NCI-H146 (cell line): ENCODE measurements at places on chromosomes 7 and 10.

DNA sequence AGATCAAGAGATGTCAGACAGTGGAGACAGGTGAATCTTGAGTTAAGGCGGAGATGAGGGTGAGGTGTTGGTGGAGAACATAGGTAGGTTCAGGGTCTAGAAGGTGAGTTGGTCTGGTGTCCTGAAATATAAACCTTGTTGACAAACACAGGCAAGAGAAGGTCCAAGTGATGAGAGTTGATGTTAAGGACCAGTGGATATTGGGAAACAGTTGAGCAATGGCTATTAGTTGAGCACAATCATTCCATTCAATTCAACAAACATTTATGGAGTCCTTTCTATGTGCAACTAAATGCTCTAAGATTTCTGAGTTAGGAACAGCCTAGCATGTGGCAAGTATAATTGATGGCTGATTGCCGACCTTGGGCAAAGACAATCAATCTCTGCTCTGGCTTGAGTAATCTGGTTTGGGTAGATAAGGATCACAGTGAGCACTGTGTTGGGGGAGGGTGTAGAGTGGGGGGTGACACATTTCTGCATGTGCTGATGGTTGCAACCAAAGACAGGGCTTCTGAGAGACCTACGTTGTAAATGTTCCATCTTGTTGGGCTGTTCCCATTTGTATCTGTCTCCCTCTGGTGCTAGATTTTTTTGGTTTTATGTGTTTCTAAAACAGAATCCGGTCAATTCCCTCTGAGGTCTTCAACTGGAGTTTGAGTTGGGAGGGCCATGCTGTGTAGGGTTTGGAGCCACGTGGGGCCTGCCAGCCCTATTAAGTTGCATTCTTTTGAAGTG lies 201.1 kb downstream of the BAMBI start:
- no peak for DNase-seq

- no peak for DNase-seq
Observed at GRCh38 chr7:43592326-43592725, 9.4 kb downstream of the STK17A start.

DNA sequence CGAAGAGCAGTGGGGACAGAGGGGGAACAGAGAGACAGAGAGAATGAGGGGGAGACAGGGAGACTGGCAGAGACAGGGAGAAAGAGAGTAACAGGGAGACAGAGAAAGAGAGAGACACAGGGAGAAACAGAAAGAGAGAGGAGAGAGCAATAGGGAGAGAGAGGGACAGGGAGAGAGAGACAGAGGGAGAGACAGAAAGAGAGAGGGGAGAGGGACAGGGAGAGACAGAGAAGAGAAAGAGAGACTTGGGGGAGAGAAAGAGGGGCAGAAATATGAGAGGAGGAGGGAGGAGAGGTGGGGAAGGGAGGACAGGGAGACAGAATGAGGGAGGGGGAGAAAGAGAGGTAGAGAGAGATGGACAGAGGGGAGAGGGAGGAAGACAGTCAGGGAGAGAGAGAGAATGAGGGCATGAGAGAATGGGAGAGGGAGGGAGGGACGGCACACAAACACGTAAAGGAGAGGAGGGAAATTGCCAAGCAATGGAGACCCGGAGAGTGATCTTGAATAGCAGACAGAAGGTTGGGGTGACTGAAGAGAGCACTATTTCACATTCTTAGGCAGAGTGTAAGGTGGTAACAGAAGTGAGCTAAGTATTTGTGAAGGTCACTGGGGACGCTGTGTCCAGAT lies 33.3 kb upstream of the KCNMA1 start:
- no peak for DNase-seq

DNA sequence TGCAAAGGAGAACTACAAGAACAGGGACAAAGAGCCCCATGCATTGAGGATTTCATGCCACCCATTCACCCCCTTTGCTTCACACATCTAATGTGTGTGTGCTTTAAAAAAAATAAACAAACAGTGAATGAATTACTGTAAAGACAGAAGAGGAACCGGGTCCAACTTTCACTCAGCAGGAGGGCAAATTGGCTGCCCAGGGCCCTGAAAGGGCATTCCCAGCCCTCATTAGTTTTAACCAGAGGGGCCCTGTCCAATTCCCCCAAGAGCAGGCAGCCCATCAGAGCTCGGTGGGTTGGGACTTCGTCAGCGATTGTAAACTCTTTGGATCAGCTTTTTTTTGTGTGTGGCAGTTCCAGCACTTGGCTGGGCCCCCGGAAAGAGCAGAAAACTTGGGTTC lies 73.6 kb upstream of the PDZD8 start:
- peak; percentile 18 for DNase-seq

- DNase-seq = peak; percentile 69
Observed at GRCh38 chr10:17607603-17608332, 9.4 kb downstream of the HACD1 start.

- no peak for DNase-seq
Observed at GRCh38 chr7:19066170-19066569, 51.3 kb downstream of the TWIST1 start.

DNA sequence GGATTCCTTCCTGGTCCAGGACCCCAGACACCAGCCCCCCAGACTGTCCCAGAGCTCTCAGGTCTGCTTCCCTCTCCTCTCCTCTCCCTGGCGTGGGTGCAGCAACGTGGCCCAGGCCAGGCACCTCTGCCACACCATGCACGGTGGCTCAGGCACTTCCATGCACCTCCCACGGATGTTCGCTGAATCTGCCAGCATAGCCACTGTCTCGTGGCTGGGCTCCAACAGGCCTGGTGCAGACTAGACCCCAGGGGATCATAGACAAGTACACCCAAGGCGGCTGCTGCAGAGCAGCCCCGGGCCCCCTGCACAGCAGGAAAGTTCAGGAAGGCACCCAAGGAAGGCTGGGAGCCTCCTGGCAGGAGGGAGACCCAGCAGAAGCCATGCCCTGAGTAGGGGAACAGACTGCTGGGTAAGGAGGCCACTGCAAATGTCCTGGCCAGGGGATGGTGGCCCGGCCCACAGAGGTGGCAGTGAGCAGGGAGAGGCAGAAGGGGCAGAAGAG lies 4.4 kb downstream of the RASGEF1A start:
- no peak for DNase-seq

DNA sequence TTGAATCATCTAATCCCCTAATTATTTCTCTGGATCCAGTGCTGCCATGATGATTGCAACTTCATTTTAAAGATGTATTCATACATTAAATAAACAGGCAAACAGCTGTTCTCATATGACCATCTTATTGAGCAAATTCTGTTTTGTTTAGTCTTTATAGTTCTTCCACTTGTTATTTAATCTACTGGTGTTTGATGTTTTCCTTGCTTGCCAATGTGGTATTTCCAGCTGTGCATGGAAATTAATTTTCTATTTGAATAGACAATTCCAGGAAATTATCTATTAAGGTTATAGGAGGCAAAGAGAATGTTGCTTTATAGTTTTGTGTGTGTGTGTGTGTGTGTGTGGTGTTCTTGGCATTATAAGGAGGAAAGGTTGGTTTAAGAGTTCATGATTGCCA lies 167.0 kb upstream of the PRPS1L1 start:
- DNase-seq = no peak

- no peak for DNase-seq
Observed at GRCh38 chr10:119395280-119396007, 147.1 kb downstream of the RGS10 start.

DNA sequence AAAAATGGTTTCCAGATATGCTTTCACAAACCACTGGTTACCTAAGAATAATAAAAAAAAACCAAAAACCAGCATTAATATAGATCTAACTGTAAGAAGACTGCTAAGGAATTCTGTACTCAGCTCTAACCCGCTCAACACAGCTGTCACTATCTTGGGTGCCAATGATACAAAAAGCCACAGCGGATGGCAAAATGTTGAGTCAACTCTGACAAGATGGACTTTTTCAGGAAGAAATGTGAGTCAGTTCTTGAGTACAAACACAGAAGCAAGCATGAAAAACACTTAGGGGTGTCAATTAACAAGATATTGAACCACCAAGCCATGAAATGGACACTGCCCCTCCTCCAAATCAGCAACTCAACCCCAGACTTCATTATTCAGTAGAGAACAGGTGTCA lies 55.0 kb downstream of the CTTNBP2 start:
- no peak for DNase-seq

DNA sequence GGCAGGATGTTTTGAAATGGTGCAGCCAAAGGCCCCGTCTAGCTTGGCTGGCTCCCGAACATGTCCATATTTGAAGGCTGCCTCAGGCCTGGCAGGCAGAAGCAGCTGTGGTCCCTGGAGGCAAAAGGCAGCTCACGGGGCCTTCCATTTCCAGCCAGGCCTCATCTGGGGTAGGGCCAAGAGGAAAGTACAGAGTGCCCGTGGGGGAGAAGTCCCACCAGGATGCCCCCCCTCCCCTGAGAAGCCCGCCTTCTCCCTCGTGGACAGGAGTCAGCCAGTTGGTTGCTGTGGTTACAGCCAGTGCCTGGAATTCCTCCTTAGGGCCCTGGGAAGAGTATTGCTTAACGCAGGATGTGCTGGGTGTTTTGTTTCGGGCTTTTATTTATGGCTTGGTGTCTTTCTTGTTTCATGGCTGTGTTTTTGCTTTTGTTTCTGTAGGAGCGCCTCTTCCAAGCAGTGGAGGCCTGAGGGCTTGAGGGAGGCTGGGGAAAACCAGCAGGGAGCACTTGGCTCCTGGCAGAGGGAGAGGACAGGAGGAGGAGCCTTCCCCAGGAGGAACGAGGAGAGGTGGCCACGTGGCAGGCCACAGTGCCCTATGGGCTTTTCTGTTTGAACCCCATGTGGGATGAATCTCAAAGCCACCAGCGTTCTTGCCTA lies 45.4 kb downstream of the CHST3 start:
- peak; percentile 12 for DNase-seq

- no peak for DNase-seq
Observed at GRCh38 chr7:127035203-127035849, 217.4 kb downstream of the GRM8 start.

- no peak for DNase-seq
Observed at GRCh38 chr10:90964781-90965465, 44.0 kb upstream of the ANKRD1 start.

DNA sequence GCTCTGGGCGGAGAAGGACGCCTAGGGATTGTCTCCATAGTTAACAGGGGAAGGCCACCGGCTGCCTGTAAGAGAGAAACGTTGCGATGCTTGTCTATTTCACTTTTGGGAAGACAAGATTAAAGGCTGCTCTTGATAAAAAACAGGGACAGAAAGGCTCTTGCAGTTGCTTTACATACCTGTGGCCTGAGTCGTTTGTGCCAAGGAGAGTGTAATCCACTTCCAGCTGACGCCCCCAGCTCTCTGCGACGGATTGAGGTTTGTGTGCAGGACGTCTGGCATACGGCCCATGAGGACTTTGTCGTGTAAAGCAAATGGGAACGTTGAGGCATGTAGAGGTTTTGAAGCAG lies 1.1 kb downstream of the MAP3K8 start:
- no peak for DNase-seq
